ENCODE measurements at places on chromosomes 16 and 17.
A peak's percentile ranks its signal among the peaks of the same experiment; 100 is the strongest.

GRCh38 chr17:48126532-48126850 is 18.9 kb downstream of the SNX11 start:
- DNase-seq = no peak

GRCh38 chr17:49260011-49260816 is 29.6 kb upstream of the PHOSPHO1 start:
- peak; percentile 42 for DNase-seq

DNA sequence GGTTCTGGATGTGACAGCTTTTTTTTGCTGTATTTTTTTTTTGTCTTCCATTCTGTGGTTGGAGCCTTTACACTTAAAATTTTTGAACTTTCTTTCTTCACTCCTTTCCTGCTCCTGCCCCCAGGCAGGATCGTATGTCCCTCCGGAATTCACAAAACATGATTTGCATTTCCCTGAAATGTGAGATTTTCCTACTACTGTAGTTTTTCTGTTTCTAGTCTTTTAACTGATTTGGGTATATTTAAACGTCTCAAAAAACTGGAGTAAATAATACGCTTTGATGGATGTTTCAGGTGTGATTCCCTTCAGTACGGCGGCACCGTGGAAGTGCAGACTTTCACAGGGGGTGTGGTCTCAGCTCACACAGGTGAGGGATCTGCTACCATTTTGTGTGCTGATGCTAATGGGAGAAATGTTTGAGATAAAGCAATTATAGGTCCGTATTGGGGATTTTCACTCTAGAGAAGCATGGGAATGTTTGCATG is 686 bp downstream of the SRCAP start:
- DNase-seq = no peak

DNA sequence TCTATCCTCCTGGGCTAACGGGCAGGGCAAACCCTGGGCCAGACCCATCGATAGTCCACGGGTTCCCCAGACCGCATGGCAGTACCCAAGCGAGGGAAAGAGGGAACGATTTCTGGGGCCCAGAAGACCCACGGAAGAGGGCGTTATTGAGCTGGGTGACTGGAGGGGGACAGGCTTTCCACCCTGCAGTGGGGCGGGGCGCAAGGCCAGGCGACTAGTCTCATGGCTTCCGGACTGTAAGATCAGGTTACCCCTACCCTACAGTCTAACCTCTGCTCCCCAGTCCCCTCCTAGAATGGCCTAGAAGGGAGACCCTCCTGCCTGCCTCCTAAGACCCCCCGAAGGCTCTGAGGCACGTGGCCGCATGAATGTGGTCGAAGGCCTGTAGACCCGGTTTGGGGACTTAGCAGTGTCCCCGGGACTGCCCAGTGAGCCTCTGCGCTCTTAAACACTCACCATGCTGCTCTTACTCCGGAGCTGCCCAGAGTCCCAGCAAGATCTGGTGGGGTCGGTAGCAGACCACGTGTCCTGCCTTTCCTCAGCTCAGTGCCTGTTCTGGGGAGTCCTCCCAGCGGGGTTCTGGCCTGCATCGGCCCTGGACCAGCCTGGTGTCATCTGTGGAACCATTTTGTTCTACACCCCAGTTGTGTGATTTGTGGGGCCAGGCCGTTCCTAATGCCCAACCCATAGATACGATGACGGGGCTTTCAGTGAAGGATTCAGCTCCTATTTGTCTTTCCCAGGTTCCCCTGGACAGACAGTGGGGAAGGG is 13.2 kb upstream of the AURKB start:
- DNase-seq = no peak

- DNase-seq = no peak
Observed at GRCh38 chr16:1469693-1470201, 5.1 kb downstream of the CLCN7 start.
